Ascending aorta (tissue), 2 donors: ENCODE measurements at places on chromosomes 3 and 15.

- H3K27me3 ChIP-seq = no peaks in the 10 kb centered on the region
- H3K36me3 ChIP-seq = peaks cover 71% of the 10 kb centered on the region
- H3K4me3 ChIP-seq = no peak overlapping the region
- no peak for DNase-seq
- H3K27ac ChIP-seq = no peak overlapping the region
These were observed 80.1 kb downstream of the SETD2 start for GRCh38 chr3:47083786-47084185.

DNA sequence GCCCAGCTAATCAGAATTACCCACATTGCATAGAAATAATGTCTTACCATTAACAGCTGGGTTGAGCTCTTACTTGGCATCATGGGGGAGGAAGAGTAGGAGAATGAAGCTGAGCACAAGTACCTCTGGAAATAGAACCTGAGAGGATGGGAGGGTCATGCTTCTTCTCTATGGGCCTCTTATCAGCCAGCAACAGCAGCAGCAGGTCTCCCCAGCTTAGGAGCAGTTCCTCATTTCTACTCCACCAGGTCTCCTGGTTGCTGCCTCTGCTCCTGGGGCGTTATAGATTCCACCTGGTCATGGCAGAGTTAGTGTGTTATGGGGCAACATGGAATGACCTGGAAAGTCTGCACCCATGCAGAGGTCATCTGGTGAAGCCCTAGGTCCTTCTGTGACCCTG is 3.4 kb downstream of the FSD2 start:
- no peaks in the 10 kb centered on the region for H3K27me3 ChIP-seq
- DNase-seq = no peak
- no peak overlapping the region for H3K27ac ChIP-seq
- no peak overlapping the region for H3K4me3 ChIP-seq

DNA sequence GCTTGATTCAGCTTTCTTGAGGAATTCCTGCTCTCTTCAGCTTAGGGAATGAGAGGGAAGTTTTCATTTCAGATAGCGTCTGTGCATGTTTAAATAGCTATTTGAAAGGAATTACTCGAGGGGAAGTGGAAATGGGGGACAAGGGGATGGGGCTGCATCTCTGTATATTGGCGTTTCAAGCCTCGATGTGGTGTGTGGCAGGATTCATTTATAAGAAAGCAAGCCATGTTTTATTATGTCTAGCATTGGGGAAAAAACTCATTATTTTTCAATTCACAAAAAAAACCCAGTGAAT is 1.0 kb downstream of the ATP2C1 start:
- peak overlapping the region; percentile 92 for H3K27ac ChIP-seq
- no peaks in the 10 kb centered on the region for H3K36me3 ChIP-seq

GRCh38 chr3:49387721-49388120 is 24.1 kb downstream of the RHOA start:
- DNase-seq = no peak
- H3K27ac ChIP-seq = no peak overlapping the region

GRCh38 chr3:15579051-15579450 is 22.3 kb downstream of the HACL1 start:
- no peaks in the 10 kb centered on the region for H3K27me3 ChIP-seq
- H3K4me3 ChIP-seq = no peak overlapping the region
- peaks cover 28% of the 10 kb centered on the region for H3K36me3 ChIP-seq
- no peak overlapping the region for H3K27ac ChIP-seq
